ENCODE measurements at places on chromosomes 12 and 14.
A peak's percentile ranks its signal among the peaks of the same experiment; 100 is the strongest.

- no peak for DNase-seq
These were observed 1995.9 kb upstream of the SEL1L start for GRCh38 chr14:83529531-83529930.

GRCh38 chr12:64696080-64696741 is 63.0 kb downstream of the GNS start:
- no peak for DNase-seq

GRCh38 chr12:100860611-100861010 is 66.0 kb downstream of the ANO4 start:
- DNase-seq: no peak

DNA sequence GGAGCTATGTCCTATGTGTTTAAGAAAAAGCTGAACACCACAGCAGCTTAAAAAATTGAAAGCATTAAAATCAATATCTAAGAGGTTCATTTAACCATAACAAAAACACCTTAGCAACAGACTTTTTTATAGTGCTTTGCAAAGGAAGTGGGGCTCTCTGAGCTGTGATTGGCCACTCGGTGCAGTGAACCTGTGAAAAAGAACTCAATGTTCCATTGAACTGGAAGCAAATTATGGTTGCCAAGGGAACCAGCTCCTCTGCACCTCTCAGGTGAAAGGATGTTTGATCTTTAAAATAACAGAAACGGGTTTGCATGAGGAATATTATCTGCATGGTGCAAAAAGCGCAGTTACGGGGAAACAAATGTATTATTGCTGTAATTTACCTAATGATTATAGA is 149.4 kb downstream of the SNAPC1 start:
- DNase-seq: peak; percentile 38

- no peak for DNase-seq
These were observed 59.7 kb downstream of the APOBEC1 start for GRCh38 chr12:7605900-7606465.

DNA sequence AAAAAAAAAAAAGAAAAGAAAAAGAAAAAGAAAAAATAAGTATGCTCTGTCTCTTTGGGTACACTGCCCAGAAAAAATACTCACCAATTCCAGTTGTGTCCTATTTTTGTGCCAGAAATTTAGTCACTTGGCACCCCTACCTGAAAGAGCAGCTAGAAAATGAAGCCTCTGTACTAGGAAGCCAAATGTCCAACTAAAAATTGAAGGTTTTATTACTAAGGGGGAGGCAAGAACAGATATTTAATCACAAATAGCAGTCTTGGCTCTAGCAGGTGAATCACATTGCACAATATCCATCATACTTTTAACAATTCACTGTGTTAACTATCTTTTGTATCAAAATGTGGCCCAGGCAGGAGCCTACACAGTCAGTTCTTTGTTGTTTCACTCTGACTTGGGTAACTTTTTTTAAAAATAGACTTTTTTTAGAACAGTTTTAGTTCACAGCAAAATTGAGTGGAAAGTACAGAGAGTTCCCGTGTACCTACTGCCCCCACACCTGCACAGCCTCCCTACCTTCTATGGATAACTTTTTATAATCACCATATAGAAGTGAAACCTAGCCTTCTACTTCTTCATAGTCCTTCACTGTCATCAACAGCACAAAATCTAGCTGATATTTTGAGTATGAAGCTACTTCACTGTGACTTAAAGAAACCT is 87.1 kb upstream of the ATF7IP start:
- DNase-seq: no peak

DNA sequence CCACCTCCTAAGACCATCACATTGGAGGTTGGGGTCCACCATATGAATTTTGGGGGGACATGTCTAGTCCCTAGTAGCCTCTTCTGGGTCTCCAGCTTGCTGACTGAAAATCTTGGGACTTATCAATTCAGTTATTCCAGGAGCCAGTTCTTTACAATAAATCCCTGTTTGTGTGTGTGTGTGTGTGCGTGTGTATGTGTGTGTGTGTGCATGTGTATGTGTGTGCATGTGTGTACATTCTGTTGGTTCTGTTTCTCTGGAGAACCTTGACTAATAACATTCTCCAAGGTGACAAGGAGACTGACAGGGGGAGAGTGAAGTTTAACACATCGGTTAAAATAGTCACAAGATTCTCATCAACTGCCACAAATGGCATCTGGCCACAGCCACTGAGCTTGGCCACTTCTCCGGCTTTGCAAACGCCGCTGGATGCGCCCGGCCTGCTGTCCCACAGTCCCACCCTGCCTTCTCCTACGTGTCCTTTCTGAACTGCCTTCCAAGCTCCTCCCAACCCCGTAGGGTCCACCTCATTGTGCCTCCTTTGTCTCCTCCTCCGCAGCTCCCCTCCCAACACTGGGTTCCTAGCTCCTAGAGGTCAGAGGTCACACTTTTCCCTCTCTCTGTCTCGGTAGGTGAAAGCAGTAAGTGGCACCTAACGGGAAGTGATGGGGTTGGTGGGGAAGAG is 88.1 kb upstream of the DIO3 start:
- peak; percentile 27 for DNase-seq

DNA sequence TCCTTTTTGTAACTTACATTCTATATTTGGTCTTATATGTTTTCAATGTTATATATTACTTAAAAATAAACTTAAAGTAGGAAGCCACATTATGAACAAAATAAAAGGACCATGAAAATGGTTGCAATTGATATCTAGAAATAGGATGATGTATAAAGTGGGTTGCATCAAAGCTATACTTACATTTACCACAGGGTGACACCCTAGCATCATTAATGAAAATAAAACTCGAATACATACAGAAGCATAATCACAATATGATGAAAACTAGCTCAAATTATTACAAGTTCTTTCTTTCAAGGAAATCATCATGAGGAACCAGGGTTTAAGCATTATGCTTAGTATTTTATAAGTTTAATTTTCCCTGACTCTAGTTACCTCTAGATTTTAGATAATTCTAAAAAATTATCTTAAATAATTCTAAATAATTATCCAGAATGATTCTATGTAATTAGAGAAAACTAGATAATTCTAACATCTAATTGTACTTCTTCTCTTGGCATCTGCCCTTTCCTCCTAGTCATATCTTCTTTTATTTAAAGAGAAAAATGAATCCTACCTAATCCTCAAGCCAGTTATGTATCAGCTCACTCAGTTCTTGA is 31.2 kb downstream of the TAS2R7 start:
- DNase-seq: no peak

- no peak for DNase-seq
These were observed 16.4 kb downstream of the NAV3 start for GRCh38 chr12:77847060-77847541.

DNA sequence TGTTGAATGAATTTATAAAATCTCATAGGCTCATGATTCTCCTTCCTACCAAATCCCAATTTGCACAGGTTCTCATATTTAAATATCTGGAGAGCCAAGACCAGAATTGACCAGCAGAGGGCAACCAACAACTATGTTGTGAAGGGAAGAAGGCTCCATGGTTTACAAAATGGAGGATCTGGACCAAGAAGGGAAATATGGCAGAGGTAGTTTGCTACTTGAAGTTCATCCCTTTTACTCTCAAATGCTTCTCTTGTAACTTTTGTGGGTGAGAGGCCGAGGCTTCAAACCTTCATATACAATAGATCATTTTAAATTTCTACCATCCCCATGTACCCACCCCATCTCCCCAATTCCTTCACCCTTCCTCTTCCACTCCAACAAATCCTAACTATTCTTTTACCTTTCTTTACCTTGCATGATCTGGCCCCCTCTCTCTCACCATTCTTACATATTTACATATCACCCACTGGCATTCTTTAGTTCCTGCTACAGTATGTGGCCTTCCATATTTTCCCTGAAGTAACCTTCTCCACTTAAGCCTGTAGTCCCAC is 3.8 kb upstream of the SMARCC2 start:
- DNase-seq: peak; percentile 88

GRCh38 chr12:20448781-20449180 is 80.4 kb downstream of the PDE3A start:
- DNase-seq: no peak

- no peak for DNase-seq
These were observed 242.5 kb downstream of the ADGRD1 start for GRCh38 chr12:131196220-131196619.

DNA sequence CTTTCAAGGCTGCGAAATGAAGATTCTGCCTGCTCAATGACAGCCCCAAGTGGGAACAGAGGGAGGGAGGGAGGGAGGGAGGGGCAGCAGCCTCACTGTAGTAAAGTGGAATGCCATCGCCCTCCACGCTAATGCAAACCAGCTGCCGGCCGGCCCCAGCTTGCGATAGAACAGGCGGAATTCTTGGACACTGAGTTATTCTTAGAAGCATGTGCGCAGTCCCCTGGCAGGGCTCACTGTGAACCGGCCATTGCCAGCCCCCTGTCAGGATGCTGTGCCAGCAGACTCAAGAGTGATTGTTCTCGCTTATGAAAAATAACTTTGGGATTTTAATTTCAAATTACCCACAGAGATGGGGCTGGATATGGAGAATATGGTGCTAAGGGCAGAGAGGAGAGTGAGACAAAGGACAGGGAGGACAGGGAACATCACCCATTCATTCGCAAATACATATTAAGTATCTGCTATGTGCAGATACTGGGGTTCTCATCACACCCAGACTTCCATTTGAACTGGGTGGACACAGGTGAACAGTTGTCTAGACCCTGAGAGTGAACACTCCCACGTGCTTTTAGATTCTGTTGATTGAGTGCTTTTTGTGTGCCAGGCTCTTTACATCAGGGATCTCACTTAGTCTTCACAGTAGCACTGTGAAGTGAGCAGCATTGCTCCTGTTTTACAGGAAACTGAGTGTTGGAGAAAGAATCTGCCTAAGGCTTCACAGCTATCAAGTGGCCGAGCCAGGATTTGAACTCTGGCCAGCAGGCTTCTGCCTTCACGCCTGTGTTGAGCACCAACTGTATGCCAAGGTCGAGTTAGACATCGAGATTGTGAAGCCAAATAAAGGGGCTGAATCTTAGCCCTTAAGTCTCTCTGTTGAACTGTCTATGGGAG is 192.9 kb downstream of the C12orf75 start:
- no peak for DNase-seq

- peak; percentile 92 for DNase-seq
These were observed 13.2 kb upstream of the KLRF1 start for GRCh38 chr12:9813821-9814798.

- DNase-seq: no peak
These were observed 13.1 kb upstream of the METAP2 start for GRCh38 chr12:95460896-95461295.

GRCh38 chr12:94805749-94806529 is 155.6 kb upstream of the TMCC3 start:
- DNase-seq: no peak

DNA sequence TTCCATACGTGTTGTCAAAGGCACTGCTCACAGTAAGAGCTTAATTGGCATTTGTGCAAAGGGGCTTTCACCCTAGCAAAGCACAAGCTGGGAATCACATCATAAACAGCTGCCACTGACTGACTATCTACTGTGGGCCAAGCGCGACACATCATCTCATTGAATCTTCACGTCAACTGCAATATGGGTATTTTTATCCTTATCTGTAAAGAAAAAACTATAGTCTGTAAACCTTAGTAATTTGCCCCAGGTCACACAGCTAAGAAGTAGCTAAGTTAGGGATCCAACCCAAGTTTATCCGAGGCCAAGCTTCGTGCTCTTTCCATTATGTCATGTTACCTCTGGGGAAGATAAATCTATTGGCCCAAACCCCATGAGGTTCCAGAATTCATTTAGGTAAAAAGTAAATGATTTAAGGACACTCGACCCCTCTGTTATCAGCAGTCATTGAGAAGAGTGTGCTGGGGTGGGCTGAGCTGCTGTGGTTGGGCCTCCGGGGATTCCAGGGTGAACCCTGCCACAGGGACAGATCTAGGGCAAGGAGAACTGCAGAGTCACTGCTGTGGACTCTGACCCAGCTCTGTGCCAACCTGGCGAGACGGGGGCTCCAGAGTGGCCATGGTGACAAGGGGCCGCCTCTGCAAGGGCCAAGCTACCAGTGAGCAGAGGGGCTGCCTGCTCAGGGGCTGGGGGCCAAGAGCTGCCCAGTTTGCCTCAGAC is 27.6 kb downstream of the NCKAP5L start:
- no peak for DNase-seq

DNA sequence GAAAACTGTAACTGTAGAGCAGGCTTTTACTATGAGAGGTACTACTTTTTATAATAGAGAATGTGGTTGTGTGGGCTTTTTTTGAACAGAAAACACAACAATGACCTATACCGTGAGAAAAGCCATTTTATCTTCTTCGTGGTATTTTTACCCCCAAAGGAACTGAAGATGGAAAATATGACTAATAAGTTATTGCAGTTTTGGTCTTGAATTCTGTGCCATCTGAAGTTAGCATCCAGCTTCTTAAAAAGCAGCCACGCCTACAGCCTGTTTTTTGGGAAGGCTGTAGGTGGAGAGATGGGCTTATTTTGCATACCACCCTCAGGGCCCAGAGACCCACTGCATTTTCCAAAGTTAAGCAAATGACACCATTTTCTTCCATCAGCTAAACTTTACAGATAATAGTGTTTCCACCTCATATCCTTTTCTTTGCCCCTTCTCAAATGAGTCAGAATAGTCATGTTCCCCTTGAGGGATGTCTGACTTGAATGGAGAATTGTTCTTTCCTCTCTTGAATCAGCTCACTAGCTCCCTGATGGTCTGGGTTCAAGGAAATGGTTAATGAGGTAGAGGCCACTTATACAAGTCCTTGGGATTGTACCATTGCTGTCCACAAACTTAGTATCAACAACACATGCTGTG is 53.0 kb downstream of the TBC1D30 start:
- DNase-seq: no peak

- no peak for DNase-seq
These were observed 8.4 kb upstream of the PPTC7 start for GRCh38 chr12:110591451-110592051.

GRCh38 chr12:5051334-5051733 is 7.7 kb downstream of the KCNA5 start:
- DNase-seq: no peak

GRCh38 chr12:11568155-11568761 is 81.2 kb upstream of the ETV6 start:
- no peak for DNase-seq

DNA sequence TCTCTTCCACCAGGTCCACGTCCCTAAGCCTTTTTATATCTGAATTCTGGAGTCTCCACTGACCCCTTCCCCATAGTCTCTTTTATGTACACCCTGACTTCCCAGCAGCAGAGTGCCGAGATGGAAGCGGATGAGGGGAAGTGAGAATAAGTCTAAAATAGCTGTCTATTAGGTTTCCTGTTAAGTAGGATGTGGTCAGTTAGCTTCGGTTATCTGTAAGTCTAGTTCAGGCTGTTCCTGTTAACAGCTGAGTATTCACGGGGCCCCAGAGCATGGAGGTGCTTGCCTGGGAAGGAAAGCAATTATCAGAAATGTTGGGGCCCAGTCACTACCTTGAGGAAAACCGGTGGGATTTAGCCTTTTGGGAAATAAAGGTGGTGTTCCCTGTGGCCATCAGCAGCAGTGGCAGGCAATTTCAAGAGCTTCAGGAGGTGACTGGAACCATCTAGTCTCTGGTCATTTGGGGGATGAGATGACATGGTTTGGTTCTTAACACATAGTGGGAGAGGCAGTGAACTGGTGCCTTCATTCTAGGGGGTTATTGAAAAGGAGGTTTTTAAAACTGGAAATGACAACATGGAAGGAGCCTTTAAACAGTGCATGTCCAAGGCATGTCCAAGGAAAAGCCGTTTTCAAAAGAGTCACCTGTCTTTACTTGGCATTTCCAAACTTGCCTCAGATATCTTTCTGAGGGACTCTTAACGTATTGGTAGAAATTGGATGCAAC is 21.8 kb downstream of the CHST11 start:
- no peak for DNase-seq

Data from CD8-positive, alpha-beta T cell (primary cell).